ENCODE measurements at places on chromosomes 3 and 15.

GRCh38 chr3:69602112-69602511, 137.2 kb upstream of the MITF start:
- no peak for DNase-seq

DNA sequence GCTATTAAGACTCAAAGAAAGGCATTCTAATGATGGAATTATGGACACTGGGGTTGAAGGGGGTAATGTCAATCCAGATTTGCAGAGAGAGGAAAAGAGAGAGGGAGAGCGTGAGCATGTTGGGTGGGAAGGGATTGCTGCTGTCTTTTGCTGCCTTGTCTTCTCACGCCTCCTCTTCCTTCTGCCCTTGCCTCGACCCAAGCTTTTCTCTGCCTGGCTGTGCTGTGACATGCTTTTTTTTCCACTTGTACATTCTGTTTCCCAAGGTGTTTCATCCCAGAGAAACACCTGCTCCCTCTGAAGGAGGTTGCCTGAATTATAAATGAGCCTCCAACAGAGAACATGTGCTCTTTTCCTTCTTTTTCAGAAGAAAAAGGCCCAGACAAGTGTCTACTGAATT, 80.3 kb downstream of the BDH1 start:
- DNase-seq: no peak

- no peak for DNase-seq
Measured at GRCh38 chr3:137347817-137348368, 390.1 kb downstream of the IL20RB start.

DNA sequence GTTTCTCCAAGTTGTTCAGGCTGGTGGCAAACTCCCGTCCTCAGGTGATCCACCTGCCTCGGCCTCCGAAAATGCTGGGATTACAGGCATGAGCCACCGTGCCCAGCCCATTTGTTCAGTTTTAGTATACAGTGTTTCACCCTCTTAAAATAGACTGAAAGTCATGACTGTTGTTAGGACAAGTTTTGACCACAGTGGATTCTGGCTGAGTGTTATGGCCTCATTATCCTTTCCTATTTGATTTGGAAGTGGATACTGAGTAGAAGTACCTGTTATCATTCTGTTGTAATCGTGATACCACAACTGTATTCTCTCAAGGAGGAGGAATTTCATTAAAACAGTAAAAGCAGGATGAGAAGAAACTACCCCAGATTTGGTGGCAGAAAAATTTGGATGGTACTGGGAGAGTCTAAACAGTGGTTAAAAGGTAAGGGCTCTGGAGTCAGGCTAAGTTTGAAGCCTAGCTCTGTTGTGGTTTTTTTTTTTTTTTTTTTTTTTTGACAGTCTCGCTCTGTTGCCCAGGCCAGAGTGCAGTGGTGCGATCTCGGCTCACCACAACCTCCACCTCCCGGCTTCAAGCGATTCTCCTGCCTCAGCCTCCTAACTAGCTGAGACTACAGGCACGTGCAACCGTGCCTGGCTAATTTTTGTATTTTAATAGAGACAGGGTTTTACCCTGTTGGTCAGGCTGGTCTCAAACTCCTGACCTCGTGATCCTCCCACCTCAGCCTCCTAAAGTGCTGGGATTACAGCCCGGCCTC, 2.6 kb downstream of the MAP2K1 start:
- DNase-seq: no peak

DNA sequence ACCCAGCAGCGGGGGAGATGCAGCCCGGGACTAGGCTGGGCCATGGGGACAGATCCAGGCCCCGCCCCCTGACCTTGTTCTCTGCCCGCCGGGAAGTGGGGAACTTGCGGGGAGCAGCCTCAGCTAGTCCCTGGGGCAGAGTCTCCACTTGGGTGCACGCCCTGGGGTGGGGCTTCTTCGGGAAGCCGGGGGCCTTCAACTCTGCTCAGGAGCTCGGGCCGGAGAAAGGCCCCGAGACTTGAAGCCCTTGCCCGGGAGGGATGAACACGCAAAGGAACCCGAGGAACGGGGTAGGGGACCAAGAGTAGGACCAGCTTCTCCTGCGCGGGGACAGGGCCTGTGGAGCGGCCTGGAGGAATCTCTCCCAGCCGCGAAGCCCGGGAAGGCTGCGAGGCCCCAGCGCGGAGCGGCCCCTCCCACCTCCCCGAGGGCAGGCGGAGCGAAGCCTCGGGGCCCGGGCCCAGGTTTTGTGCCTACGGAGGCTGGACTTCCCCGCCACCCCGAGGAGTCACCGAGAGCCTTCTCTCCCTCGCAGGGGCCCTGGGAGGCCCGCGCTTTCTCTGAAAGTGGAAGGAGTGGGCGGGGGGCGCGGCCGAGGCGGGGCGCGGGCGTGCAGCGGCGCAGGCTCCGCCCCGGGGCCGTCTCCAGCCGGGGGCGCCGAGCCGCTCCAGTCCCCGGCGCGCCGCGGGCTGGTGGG, at the start of gene ITPKA:
Gene ITPKA (plus strand): TSS at position 670 of the 697 bp plus-strand sequence. CDS start 54 bp downstream, outside the sequence.
- peak; percentile 30 for DNase-seq

GRCh38 chr15:51121118-51121517, 26.4 kb upstream of the TNFAIP8L3 start:
- DNase-seq: no peak

GRCh38 chr3:149703466-149703865, 45.6 kb upstream of the WWTR1 start:
- DNase-seq: no peak

DNA sequence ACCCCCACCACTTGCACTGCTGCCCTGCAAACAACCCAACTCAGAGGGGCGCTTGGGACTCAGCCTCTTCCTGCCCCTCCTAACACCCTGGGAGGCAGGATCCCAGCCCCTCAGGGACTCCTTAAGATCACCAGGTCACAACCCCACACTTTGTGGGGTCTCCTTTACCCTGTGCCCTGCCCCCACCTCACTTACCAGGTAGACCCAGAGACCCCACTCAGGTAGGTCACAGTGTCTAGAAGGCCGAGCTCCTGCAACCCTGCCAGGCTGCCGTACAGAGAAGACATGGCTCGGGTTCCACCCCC, 9.1 kb downstream of the PLA2G4F start:
- no peak for DNase-seq

DNA sequence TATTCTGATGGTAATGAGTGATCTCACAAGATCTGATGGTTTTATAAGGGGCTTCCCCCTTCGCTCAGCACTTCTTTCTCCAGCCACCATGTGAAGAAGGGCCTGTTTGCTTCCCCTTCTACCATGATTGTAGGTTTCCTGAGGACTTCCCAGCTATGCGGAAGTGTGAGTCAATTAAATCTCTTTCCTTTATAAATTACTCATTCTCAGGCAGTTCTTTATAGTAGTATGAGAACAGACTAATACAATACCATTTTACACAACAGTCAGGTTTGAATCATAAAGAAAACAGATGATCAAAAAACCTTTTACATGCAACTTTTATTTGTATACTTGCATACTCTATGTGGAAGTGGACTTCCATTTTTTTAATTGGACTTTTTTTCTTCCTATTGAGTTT, 46.7 kb upstream of the CBLB start:
- DNase-seq: no peak

DNA sequence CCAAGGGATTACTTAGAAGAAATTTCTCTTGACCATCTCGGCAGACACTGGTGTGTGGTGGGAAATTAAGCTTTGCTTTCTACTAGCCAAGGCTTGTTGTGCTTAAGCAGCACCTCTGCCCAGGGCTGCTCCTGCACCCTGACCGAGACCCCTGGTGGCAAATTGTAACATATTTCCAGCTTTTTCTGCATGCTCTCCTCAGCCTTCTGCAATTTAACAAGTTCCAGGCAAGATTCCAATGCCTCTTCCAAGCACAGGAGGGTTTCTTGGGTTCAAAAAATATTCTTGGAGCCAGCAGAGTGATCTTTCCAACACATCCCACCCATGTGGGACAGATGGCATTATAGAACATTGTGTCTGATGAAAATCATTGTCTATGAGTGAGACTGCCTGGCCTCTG, 210.5 kb downstream of the CLSTN2 start:
- DNase-seq: no peak

DNA sequence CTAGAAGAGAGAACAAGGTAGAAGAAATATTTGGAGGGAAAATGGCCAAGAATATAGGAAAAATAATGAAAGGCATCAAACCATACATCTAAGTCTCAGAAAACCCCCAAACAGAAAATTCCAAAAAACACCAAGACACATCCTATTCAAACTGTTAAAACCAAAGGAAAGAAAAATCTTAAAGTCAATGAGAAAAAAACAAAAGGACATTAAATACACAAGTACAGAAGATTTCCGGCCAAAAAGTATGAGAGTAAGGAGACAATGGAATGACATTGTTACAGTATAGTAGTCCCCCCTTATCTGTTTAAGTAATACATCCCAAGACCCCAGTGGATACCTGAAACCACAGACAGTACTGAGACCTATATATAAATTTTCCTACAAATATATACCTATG, 18.8 kb downstream of the CLASP2 start:
- no peak for DNase-seq
